ENCODE measurements at places on chromosomes 6 and 20.

DNA sequence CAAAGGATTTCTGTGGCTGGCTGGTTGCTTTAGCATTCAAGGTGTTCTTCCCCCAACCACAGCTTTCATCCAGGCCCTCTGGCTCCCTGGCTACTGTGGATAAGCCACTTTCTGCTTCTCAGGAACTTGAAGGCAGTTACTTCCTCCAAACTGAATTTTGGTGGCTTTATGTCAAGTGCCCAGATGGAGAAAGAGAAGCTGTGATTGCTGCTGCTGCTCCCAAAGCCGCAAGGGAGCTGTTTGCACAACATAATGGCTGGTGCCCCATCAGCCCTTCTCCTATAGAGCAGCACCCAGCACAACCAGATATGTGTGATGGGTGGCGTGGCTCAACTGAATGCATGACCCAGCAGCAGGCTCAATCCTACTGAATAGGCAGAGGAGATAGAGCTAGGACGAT is 465.2 kb downstream of the MAFB start:
- no peak for DNase-seq

DNA sequence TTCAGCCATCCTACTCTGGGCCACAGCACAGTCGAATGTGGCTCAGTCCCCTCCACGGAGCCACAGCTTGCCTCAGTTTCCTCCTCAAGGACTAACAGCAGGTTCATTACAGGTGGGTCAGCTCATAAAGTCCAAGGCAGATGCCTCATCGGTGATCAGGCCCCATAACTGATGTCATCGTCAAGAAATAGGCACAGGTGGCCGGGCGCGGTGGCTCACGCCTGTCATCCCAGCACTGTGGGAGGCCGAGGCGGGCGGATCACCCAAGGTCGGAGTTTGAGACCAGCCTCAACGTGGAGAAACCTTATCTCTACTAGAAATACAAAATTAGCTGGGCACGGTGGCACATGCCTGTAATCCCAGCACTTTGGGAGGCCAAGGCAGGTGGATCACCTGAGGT is 3.4 kb downstream of the UCKL1 start:
- no peak for DNase-seq

DNA sequence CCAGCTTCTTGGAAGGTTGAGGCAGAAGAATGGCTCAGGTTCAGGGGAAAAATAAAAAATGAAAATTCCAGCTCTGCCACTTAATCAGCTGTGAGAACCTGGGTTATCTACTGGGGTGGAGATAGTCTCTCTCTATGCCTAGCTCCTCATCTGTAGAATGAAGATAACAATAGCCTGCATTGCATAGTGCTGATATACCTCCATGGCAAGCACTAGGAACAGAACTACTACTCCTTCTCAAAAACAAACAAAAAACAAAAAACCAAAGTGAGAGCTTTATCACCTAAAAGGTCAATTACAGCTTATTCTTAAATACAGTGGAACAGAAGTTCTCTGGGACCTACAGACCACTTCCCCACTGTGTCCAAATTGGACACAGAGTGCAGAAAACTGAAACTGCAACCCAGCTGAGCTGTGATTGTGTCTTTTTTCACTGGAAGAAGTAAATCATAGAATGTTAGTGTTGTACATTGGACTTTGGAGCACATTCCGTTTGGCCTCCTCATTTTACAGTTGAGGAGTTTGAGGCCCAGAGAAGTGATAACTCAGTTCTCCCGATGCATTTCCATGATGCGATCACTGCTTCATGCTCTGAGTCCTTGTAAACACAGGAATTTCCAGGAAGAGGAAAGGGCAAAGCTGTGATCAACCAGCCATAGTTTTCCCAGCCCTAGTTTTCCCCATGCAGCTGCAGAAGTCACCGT is 23.3 kb downstream of the MTFR2 start:
- DNase-seq: no peak

DNA sequence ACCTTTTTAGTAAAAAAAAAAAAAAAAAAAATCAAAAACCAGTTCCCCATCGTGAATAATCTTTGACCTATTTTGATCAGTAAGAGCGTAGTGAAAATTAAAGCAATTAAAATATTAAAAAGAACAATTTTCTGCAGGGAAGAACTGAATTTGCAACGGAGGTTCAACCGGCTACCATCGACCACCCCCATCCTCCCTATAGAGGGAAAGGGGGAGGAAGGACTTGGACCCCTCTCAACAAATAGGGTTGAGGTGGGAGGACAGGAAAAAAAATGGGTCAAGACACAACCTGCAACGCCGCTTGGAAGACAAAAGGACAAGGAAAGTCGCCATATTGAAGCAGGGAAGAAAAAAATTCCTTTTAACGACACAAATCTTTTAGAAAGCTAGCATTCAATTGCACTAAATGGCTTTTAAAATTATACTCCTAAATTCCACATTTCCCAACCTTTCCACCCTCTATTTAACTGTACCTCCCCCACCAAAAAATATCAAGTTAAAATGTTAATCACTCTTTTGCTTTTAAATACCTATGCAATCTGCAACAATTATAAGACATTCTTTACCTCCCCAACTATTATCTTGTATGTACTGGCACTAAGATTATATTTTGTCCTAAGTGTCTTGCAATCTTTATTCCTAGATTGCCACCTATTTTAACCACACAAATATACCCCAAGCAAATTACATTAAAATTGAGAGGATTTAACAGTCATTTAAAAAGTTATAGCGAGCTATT is 1.7 kb downstream of the PPP1R10 start:
- peak; percentile 50 for DNase-seq

GRCh38 chr6:154991207-154991606 is 3.9 kb upstream of the TIAM2 start:
- peak; percentile 48 for DNase-seq

GRCh38 chr20:25586877-25587276 is 1.5 kb upstream of the NINL start:
- no peak for DNase-seq

- no peak for DNase-seq
These were observed 212.0 kb upstream of the JARID2 start for GRCh38 chr6:15033850-15034203.

GRCh38 chr6:108712946-108713345 is 135.3 kb upstream of the ARMC2 start:
- DNase-seq: no peak

DNA sequence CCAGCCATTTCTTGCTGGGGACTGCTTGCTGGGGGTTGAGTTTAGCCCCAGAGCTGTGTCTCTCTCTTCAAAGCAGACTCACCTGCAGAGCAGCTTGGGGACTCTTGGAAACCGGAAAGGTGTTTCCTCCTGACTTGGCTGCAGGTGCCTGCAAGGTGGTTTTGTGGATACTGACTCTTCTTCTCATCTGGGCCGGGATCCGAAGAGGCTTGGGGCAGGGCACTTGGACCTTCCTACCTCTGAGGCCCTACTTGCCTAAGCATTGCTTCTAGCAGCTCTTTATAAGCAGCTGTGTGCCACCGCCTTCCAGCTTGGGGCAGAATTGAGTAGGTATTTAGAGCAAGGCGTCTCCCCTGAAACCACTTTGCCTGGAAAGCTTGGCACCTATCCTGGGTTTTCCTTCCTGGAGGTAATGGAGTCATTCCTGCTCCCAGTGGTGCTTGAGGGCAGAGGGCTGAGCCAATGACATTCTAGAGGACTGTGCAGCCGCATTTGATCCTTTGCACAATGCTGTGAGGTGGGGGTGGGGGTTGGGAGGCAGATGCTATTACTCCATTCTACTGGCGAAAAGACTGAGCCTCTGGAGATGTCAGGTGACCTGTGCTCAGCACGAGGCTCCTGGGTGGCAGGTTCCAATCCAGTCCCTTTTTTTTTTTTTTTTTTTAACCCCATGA is 3.4 kb upstream of the CTSZ start:
- peak; percentile 48 for DNase-seq

- DNase-seq: no peak
These were observed 246.8 kb upstream of the EXOC2 start for GRCh38 chr6:939526-940252.

DNA sequence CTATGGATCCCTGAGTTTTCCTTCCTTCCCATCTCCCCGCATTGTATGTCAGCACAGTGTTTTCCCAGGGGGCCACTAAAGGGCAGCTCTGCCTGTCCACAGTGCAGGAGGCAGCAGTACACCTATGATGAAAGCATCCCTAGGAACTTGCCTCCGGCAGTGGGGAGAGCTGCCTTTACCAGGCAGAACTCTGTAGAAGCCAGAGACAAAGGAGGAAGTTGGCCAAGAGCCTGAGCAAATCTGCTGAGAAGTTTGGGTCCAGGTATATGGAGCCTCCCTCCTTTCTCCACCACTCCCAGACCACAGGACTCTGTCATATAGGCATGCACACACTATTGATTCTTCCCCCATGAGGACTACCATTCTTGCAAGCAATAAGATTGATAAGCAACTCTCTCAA is 282.7 kb downstream of the TBC1D7 start:
- no peak for DNase-seq

GRCh38 chr6:138805016-138805765 is 9.3 kb downstream of the ECT2L start:
- DNase-seq: no peak

- no peak for DNase-seq
These were observed 3.6 kb downstream of the ARMH2 start for GRCh38 chr6:24795106-24795505.

DNA sequence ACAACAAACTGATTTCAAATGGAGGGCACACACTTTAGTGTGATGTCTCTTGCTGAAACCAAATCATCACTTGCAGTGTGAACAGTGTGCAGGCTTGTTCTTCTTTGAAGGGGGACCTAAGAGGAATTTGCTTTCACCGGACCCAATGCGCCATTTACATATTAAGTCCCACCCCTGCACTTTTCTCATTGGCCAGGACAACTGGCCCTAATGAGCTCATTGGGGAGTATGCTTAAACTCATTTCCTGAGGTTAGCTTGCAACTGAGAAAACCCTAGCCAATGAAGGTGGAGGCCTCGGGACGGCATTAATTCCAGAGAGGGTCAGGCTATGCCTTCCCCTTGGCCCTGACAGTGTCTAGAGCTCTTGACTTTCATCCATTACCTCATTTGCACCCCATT is 58.7 kb downstream of the VEGFA start:
- DNase-seq: no peak
